H9 (cell line): ENCODE measurements at places on chromosomes 1 and 21. TPM values are rescaled to one million over a fixed set of nuclear protein-coding genes. Genes with fewer than 3 reads are reported as not detected.
A peak's percentile ranks its signal among the peaks of the same experiment; 100 is the strongest.

DNA sequence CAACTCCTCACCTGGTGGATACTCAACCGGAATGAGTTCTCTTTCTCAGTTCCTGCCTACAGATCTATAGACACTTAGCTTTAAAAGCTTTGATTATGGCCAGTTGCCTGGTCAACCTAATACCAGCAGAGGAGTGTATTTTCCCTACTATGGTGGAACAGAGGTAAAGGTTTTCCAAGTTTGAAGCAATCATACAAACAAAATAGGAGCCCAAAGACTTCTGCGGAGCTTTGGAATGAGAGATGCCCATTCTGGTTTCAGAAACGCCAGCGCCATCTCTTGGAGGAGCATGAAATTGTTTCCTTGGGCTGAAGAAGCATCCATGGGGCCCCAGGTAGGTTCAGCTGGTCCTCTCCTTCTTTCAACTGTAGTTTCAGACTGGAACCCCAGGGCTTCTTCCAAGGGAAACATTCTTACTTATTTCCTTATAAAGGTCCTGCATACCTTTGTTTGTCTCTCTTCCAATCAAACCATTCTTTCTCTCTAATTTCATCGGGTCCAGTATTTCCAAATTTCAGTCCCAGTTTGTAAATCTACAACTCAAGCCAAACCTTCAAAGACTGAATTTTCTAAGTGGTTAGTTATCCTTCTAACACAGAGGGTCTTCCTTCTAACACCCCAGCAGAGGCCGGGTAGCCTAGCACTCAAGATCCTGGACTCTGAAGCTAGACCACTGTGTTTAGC lies 95.9 kb downstream of the KCNJ15 start:
- H3K27me3 ChIP-seq, result no peaks in the 10 kb centered on the region; the same call in 1 of the 2 replicates
- H3K4me1 ChIP-seq, result peaks cover 9% of the 10 kb centered on the region; the same call in 1 of the 2 replicates
- DNase-seq, result peak; percentile 66
- H3K27ac ChIP-seq, result no peak overlapping the region

DNA sequence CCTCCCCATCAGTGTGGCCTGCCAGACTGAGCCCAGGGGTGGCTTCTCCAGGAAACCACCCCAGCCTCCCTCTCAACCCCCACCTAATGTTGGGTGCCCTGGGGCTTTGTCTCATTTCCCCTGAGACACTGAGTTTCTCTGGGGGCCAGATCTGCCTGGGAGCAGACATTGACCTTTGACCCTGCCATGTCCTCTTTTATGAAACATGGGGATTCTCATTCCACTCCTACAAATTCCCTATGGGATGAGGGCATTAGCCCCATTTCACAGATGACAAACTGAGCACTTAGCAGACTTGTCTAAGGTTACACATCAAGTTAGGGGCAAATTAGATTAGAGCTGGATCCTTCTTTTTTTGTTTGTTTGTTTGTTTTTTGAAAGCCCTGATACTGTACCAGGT lies 24.1 kb downstream of the RHBG start:
- H3K4me3 ChIP-seq, result no peak overlapping the region
- DNase-seq, result no peak
- no peaks in the 10 kb centered on the region for H3K36me3 ChIP-seq
- no peak overlapping the region for H3K27ac ChIP-seq
- peaks cover 4% of the 10 kb centered on the region; the same call in 1 of the 2 replicates for H3K27me3 ChIP-seq
- peaks cover 5% of the 10 kb centered on the region; the same call in 1 of the 2 replicates for H3K4me1 ChIP-seq

GRCh38 chr21:45302082-45303061 lies 14.7 kb upstream of the POFUT2 start:
- no peak overlapping the region for H3K4me3 ChIP-seq
- H3K36me3 ChIP-seq, result no peaks in the 10 kb centered on the region
- no peak for DNase-seq
- H3K27me3 ChIP-seq, result no peaks in the 10 kb centered on the region
- no peaks in the 10 kb centered on the region for H3K4me1 ChIP-seq

- no peak overlapping the region for H3K27ac ChIP-seq
- no peaks in the 10 kb centered on the region for H3K27me3 ChIP-seq
- peaks cover 13% of the 10 kb centered on the region for H3K36me3 ChIP-seq
These were observed 152.4 kb upstream of the HMGB4 start for GRCh38 chr1:33711511-33711910.

DNA sequence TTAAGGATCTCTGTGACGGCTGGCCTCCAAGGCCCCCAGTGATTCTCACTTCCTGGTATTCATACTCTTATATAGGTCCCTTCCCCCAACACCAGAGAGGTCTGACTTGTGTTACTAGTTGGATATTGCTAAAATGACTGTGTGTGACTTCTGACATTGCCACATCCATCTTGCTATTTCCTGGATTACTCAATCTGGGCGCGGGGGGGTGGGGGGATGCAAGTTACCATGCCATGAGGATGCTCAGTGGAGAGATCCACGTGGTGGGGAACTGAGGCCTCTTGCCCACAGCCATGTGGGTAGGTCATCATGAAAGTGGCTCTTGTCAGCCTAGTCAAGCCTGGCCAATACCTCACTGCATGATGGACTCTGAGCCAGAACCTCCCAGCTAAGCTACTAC lies 117.0 kb downstream of the UBE2U start:
- DNase-seq, result no peak
- no peaks in the 10 kb centered on the region for H3K27me3 ChIP-seq
- H3K27ac ChIP-seq, result no peak overlapping the region
- no peaks in the 10 kb centered on the region; the same call in 1 of the 2 replicates for H3K4me1 ChIP-seq

DNA sequence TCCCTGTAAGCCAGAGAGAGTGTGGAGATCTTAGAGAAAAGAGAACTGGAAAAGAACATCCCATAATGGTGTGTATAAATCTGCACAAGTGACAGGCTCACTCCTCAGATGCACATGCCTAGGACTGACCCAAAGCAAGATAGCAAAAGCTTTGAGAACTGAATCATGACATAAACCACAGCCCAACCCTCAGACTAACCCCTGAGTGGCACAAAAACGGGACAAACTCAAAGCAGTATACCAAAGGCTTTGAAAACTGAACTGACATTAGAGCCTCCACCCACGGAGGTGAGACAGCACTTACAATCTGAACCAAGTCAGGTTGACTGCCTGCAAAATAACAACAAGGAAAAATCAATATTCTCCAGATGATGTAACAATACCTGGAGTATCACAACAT lies 70.8 kb downstream of the TIAM1 start:
- no peak for DNase-seq
- H3K4me3 ChIP-seq, result no peak overlapping the region
- H3K27ac ChIP-seq, result no peak overlapping the region
- no peaks in the 10 kb centered on the region for H3K4me1 ChIP-seq

DNA sequence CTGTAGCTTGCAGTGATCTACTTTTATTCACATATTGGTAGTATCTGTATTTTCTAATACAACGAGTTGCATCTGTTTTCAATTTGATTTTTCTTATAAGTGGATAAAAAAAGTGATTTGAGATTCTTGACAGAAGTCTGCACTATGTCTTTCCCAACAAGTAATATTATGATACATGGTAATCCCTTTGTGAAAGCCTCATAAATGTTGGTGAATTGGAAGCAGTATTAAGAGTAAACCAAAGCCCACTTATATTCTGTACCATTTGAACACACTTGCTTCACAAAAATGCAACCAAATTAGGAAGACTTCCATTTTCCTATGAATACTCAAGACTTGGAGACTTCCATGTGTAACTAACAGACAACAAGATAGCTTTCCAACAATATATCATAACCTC lies 172.0 kb downstream of the HMCN1 start:
- H3K36me3 ChIP-seq, result no peaks in the 10 kb centered on the region
- no peak overlapping the region for H3K27ac ChIP-seq
- DNase-seq, result no peak
- no peaks in the 10 kb centered on the region for H3K27me3 ChIP-seq
- no peak overlapping the region for H3K4me3 ChIP-seq

GRCh38 chr1:55869065-55869464 lies 653.9 kb upstream of the USP24 start:
- H3K36me3 ChIP-seq, result no peaks in the 10 kb centered on the region
- no peak overlapping the region for H3K4me3 ChIP-seq
- no peak overlapping the region for H3K27ac ChIP-seq
- no peaks in the 10 kb centered on the region for H3K4me1 ChIP-seq
- no peaks in the 10 kb centered on the region for H3K27me3 ChIP-seq

DNA sequence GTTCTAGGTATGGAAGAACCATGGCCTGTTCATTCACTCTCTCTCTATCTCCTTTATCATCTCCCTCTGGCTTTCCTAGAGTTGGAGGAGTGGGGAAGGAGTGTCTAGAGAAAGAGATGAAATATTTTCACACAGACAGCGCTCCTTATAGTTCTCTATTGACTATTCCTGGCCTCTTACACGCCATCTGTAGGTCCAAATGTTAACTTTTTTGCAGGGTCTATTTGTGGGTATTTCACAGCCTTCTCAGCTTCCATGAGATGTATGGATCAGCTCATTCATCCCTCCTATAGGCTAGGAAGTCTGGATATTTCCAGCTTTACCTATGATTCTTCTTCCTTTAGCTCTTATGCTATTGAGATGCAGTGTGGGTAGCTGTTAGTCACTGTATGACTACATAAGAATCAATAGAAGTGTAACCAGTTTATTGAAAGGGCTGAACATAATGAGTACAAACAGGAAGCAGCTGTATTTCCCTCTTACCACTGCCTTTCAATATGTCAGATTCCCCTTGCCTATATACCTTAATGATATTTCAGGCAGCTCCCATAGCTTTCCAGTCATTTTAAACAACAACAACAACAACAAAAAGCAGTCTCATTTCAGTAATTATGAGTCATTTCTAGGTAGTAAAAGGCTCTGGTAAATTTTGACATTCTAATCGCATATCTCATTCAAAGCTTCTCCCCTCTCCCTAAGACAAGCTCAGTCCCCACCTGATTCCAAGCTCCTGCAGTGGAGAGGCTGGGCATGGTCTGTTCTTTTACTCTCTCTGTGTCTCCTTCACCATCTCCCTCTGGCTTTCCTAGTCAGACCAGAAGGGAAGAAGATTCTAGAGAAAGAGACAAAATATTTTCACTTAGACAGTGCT lies 149.5 kb downstream of the TTLL7 start:
- no peak overlapping the region for H3K4me3 ChIP-seq
- H3K36me3 ChIP-seq, result no peaks in the 10 kb centered on the region
- no peaks in the 10 kb centered on the region for H3K27me3 ChIP-seq
- DNase-seq, result no peak
- H3K27ac ChIP-seq, result no peak overlapping the region

DNA sequence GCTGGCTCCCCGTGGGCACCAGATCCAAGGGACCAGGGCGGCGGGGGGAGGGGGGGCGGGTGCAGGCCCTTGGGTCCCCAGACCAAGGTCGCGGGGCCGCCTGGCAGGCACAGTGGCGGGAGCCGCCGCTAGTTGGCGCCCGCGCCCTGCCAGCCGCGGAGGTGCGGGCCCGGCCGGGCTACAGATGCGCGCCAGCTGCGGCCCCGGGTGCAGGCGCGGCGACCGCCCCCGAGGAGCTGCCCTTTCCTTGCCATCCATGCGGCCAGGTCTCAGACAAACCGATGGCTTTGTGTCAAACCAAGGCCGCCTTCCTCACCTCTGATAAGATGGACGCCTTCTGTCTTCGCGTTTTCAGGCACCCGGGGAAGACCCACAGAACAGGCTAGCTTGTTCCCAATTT lies 2.2 kb upstream of the RUNX3 start:
- H3K36me3 ChIP-seq, result no peaks in the 10 kb centered on the region; the same call in 2 of the 3 replicates
- DNase-seq, result peak; percentile 83
- H3K27ac ChIP-seq, result no peak overlapping the region
- H3K27me3 ChIP-seq, result peaks cover 57% of the 10 kb centered on the region
- peak overlapping the region; percentile 77 for H3K4me3 ChIP-seq

- no peaks in the 10 kb centered on the region; the same call in 1 of the 2 replicates for H3K4me1 ChIP-seq
- no peak overlapping the region for H3K27ac ChIP-seq
These were observed 68.7 kb downstream of the GALNT2 start for GRCh38 chr1:230135726-230136125.

DNA sequence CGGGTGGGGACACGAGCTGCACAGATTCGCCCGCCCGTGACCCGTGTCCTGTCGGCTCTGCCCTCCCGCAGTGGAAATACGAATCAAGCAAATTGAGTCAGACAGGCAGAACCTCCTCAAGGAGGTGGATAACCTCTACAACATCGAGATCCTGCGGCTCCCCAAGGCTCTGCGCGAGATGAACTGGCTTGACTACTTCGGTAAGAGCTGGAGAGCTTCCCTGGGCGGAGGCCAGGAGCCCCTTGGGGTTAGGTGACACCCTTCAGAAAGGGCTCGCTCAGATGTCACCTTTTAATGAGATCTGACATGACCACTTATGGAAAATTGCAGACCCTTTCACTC lies 489 bp downstream of the CDCA8 start:
- H3K36me3 ChIP-seq, result peaks cover 24% of the 10 kb centered on the region

DNA sequence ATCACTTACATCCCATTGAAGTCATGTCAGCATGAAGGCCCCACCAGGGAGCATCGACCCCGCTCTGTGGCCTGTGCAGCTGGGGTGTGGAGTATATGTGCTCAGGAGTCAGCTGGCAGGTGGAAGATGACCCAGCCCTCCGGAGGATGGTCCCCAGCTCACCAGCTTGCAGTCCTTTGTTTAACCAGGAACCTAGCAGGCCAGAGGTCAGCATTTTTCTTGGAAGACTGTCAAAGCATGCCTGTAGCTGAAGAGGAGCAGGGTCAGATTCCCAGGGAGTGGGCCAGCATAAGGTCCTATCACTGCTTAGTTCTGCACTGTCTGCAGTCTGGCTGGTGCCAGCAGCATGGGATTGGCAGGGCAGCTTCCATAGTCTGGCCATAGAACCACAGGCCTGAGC lies 12.7 kb downstream of the NFASC start:
- H3K4me1 ChIP-seq, result peaks cover 8% of the 10 kb centered on the region; the same call in 1 of the 2 replicates
- H3K27me3 ChIP-seq, result no peaks in the 10 kb centered on the region
- H3K27ac ChIP-seq, result no peak overlapping the region
- no peak for DNase-seq

DNA sequence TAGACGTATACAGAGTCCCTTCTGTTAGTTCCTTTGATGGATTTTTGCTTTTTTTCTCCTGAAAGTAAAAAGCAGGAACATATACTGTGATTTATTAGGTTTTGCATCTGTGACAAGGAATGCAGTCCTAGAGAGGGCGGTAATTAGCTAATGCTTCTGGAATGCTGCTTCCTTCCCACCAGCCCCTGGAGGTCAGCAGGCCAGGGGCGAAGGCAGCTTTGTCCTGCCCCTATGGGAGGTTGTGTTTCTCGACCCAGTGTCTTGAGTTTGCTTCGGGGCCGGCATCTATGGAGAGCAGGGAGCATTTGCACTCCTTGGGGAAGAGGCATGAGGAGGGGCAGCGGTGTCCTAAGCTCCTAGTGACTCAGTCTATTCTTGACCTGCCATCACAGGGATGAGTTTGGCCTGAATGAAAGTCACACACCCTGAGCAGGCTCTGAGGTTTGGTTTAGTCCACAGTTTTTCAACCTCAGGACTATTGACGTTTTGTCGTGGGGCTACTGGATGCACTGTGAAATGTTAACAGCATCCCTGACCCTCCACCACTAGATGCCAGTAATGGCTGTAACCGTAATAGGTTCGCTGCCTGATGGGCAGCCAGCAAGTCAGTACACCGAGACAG lies 85.0 kb upstream of the KCNJ15 start:
- no peaks in the 10 kb centered on the region for H3K27me3 ChIP-seq
- peak overlapping the region; percentile 69 for H3K27ac ChIP-seq
- peak; percentile 81 for DNase-seq
- H3K4me3 ChIP-seq, result peak overlapping the region; percentile 1; the same call in 1 of the 3 replicates
- peaks cover 5% of the 10 kb centered on the region for H3K4me1 ChIP-seq

The ANGPTL1 gene
- total RNA-seq, result not detected in 2 replicates

The PNRC2 gene
- total RNA-seq, result 86.0 and 87.6 TPM in 2 replicates

The SPRR2B gene
- not detected in 2 replicates for total RNA-seq

The CYP4B1 gene
- not detected in 2 replicates for total RNA-seq

The PDPN gene
- 199 and 205 TPM in 2 replicates for total RNA-seq

The IKBKE gene
- 5.7 and 6.6 TPM in 2 replicates for total RNA-seq

The SERTAD4 gene
- 3.9 and 5.0 TPM in 2 replicates for total RNA-seq

The GJA5 gene
- total RNA-seq, result 0.33 and 0.39 TPM in 2 replicates
